Stimulated activated CD8-positive, alpha-beta memory T cell treated with anti-CD3 and anti-CD28 coated beads, Interleukin-7, amount 100 ng/mL, for 1 hour (primary cell): ENCODE measurements at places on chromosomes 4 and X.

- no peak for DNase-seq
These were observed 10.5 kb downstream of the ANTXR2 start for GRCh38 chr4:80062527-80062926.

DNA sequence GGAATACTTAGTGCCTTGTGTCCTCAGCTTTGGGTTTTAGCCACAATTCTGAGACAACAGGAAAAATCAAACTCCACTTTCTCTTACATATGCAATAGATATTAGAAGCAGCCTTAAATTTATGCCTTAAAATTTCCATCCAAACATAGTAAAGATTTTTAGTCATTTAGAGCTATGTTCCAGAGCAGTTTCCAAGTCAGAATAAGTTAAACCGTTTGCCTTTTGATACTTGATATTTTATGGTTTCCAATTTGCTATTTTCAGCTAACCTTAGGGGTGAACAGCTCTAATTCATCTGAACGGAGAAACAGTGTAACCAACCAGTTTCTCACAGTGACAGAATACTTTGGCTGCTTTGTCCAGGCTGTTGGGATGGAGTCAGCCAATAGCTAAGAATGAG is 125.8 kb upstream of the RXFP1 start:
- DNase-seq, result no peak

DNA sequence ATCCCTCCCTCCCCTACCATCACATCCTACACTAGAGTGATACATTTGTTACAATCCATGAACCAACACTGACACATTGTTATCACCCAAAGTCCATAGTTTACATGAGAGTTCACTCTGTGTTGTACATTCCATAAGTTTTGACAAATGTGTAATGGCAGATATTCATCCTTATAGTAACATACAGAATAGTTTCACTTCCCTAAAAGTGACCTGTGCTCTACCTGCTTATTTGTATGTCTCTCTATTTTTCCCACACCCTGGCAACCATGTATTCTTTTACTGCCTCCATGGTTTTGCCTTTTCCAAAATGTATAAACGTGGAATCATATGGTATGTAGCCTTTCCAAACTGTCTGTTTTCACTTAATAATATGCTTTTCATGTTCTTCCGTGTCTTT is 42.2 kb upstream of the HPGD start:
- no peak for DNase-seq

GRCh38 chr4:8735236-8736089 is 136.2 kb downstream of the HMX1 start:
- no peak for DNase-seq

DNA sequence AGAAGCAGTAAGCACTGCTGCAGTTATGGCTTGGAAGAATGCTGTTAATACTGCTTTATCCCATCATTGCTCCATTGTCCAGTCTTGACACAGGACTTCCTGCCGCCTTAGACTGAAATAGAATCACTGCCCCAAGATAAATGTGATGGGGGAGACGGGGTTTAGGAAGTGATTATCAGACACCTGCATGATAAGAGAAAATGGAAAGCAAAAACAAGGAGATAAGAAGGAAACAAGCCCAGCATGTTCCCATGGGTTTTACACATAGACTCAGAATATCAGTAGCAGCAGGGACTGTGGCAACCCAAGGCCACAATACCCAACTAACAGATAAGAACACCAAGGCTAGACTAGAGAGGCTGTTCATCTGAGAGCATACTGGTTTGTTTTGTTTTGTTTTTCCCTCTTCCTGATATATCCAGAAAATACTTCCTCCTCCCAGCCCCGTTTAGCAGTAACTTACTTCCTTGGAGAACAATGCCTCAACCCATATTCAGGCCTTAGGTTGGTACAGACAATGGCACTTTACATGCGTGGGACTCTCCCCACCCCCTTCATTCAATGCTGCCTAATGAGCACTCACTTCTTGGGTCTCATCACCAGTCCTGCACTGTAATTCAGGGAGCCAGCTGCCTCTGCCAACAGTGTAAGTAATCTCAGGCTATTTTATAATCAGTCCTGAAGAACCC is 232.6 kb downstream of the CBR4 start:
- no peak for DNase-seq

DNA sequence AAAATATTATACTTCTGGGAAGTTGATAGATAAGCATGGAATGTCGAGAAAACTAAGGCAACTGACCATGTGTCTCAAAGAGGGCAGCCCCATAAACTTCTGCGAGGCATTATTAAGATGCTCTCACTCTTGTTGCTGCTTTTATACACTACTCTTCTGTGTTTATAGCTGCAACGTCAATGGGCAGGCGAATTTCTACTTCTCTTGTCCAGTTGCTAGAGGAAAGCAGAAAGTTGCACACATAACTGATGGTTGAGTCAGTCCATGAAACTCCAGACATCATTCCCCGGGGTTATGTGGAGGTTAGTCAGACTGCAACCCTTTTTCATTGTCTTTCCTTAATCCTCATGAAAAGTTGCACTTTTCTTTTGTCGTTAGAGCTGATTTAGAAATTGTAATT is 39.8 kb downstream of the VCX3B start:
- DNase-seq, result no peak

DNA sequence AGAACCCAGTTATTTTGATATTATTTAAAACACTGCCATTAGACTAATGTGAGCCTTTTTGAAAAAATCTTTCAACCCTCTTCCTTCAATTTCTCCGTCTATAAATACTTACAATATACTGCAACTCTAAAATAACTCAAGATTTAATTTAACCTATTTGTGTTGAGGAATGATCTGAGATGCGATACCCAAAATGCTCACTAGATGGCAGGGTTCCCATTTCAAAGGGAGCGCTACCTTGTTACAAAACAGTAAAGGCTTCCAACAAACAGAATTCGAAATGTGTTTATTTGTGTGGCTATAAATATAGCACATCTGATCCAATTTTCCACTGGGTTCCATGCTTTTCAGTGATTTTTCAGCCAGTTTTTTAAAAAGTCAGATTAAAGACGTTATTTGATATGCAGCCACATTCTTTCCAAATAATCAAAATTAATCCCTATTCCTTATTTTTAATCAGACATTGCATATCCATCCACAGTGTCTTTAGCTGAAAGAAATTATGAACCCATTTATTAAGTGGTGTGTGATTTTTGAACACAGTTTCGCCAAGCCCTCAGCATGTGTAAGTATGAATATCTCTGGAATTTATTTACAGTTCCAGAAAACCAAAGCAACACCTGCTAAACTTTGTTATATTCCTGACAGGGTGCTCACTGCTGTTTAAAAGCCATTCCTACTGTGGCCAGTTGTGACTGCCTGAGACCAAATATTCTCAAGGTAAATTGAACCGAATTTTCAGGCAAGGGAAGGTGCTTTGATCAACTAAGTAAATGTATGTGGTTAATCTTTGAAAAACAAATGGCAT is 668.0 kb upstream of the LCORL start:
- no peak for DNase-seq

DNA sequence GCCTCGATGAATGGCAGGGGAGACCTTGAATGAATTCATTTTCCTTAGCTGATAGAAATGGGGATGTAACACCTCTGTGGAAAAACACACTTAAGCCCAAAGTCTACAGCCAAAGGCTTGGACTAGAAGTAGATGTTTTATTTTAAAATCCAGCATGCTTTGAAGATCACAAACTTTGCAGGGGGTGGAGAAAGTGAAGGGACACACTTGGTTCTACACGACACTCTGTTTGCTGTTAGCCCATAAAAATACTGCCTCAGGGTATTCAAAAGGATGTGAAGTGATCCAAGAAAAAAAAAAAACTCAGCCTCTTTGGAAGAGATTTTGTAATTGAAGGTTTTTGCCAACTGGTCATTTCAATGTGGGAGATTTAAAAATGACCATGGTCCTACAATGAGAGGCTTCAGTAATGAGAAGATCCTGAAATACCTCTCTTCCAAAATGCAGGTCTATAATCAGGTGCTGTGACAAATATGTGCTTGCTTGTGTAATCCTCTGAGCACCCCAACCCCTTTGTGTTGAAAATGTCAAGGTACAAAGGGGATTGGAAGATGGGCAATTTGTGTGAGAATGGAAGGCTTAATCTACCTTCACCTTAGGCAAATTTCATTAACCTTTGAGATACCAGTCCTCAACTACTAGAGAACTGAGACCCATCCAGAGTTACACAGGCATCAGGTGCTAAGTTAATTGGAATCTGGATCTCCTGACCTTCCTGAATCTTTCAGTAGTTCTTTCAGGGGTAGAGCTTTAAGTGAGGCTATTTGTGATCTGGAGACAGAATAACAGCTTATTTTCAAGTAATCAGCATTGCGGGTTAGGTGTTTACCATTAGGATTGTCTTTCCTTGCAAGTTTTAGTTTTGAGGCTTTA is 82.5 kb downstream of the HS6ST2 start:
- no peak for DNase-seq

DNA sequence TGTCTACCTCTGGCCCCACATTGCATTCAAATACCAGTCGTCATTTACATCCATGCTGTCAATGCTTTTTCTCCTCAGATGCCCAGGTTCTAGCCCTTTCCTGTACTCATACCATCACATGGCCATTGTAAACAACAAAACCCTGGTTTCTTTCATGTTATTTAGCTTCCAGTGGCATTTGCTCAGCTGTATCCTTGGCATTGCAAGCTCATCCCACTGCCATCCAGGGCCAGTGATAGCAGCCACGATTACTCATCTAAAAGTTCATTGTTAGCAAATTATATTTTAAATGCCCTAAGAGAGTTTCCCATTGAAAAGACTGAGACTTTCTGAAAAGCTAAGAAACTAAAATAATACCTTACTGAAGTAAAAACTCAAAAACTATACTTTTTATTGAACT is 34.0 kb downstream of the VEGFC start:
- no peak for DNase-seq

DNA sequence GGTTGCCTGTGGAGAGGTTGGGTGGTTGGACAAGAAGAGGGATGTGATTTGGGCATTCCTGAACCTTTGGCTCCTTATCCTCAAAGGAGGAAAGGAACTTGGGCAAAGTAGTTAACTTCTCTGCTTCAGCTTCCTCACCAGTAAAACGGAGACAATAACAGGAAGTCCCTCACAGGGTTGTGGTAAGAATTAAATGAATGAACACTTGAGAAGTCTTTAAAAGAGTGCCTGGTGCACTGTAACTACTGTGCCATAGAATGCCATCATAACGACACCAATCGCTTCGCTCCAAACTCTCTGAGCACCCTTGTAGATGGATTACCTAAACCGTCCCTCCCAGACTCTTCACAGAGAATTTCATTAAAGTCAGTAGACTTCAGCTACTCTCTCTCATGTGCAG is 10.5 kb downstream of the ZCCHC18 start:
- DNase-seq, result no peak

- no peak for DNase-seq
These were observed 124.5 kb upstream of the HCCS start for GRCh38 chrX:10986616-10987015.

DNA sequence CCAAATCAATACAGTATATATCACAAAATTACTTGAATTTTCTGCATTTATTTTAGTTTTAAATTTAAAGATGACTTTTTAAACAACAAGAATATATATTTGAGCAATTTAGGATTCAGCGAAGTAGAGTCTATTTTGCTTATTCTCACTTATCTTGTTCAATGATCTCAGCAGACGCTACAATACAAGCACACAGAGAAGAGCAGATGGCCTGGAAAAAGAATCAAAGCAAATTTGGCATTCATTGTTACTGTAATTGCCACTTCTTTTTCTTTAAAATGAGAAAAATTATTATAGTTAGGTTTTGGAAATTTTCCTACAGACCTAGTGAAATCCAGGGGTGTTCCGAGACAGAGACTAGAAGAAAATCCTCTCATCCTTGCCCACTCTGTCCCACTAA is 57.5 kb downstream of the NPY1R start:
- DNase-seq, result no peak

DNA sequence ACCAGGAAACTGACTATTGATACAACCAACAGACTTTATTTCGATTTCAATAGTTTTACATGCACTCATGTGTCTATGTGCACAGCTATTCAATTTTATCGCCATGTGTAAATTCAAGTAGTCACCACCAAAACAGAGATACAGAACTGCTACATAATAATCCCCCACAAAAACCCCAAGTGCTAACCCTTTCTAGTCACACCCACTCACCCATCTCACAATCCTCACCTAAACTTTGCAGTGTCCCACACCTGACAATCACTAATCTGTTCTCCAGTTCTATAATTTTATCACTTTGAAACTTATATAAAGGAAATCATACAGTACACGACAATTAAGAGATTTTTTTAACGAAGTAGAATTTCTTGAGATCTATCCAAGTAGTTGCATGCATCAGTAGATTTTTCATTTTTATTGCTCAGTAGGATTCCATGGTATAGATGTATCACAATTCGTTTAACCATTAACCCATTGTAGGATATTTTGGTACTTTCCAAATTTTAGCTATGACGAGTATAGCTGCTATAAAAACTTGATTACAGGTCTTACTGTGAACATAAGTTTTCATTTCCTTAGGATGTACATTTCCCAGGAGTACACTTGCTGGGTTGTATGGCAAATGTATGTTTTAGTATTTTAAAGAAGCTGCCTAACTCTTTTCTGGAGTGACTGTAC is 85.9 kb downstream of the CASK start:
- no peak for DNase-seq

DNA sequence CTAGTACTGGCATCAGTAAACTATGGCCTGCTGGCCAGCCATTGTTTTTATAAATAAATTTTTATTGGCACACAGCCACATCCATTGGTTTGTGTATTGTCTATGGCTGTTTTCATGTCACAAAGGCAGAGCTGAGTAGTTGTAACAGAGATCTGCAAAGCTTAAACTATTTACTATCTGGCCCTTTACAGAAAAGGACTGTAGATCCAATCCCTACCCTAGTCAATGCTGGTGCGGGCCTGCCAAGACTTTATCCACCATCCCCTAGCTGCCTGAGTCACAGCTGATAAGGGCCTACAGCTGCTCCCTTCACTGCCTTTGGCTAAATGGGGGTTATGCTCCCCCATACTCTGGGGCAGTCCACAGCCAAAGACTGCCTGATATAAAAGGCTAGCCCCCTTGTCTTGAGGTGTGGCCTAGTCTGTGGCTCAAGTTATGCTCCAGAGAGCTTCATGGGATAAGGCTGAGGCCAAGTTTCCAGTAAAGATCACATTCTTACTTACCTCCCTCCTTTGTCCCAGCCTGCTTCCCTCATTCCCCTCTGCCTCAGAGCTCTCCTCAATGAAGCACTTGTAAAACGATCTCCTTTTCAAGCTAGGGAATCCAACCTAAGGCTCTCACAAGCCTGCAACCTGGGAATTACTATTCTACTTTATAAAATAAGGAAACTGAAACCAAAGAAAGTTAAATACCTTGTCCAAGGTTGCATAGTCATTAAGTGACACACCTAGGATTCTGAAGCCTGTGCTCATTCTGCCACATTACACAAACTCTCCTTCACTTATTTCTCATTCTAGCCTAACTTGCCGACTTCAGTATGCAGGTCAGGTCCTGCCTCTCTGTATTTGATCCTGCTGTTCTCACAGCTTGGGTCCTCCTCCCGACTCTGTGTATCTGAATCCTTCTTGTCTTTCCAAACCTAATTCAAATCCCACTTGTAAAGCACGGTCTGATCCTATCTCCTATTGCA is 20.7 kb downstream of the ACE2 start:
- DNase-seq, result no peak

- no peak for DNase-seq
These were observed 51.8 kb upstream of the JADE1 start for GRCh38 chr4:128757712-128758111.
